Right cardiac atrium (tissue), 5 donors: ENCODE measurements at places on chromosomes 7 and 10. TPM values are rescaled to one million over a fixed set of nuclear protein-coding genes. Genes with fewer than 3 reads are reported as not detected.

DNA sequence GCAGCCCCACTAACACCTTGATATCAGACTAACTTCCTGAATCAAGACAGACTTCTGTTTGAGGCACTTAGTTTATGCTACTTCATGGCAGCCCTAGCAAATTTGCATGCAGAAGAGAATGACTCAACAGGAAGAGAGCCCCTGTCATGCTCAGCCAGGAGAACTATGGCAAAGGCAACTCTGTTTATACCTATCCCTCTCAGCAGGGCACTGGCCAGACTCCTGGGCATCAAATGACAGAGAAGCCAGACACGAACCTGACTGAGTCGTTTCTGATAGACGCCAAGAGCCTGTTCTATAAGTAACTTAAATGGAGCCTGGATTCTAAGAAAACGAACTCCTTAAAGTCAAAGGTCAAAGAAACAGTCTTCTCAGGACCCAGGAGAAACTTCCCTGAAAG is 50.9 kb upstream of the UNC5B start:
- DNase-seq = no peak

DNA sequence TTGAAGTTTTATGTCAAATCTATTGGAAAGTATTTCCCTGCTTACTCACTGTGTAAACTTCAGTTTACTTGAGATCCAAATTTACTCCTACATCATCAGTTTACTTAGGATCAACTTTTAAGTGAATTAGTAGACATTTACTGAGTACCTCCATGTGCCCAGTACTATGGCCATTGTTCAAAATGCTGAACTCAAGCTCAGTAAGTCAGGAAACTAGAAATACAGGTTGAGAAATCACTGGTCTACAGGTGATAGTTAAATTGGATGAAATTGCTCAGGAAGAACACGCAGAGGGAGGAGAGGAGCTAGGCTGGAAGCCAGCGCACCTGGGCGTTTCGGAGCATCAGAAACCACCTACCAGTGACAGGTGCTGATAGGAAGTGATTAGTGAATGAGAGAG is 25.5 kb upstream of the EBLN1 start:
- DNase-seq = no peak

DNA sequence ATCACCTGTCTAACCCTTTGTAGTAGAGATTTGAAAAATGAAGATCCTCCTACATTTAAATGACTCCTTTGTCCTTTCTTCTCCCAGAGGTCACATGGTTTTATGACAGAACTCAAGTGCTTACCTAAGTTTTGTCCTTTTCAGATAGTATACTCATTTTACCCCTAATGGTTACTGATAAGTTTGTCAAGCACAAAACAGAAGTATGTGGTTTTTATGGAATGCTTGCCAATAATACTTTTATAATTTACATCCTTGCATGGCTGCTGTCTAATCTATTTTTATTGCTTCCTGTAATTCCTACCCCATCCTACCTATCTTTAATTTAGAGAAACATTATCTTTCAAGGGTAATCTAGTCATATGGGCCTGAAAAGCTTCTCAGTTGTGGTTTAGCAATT is 37.5 kb downstream of the HELLS start:
- no peak for DNase-seq

- DNase-seq = no peak
Measured at GRCh38 chr10:97590082-97590747, 694 bp downstream of the C10orf62 start.

DNA sequence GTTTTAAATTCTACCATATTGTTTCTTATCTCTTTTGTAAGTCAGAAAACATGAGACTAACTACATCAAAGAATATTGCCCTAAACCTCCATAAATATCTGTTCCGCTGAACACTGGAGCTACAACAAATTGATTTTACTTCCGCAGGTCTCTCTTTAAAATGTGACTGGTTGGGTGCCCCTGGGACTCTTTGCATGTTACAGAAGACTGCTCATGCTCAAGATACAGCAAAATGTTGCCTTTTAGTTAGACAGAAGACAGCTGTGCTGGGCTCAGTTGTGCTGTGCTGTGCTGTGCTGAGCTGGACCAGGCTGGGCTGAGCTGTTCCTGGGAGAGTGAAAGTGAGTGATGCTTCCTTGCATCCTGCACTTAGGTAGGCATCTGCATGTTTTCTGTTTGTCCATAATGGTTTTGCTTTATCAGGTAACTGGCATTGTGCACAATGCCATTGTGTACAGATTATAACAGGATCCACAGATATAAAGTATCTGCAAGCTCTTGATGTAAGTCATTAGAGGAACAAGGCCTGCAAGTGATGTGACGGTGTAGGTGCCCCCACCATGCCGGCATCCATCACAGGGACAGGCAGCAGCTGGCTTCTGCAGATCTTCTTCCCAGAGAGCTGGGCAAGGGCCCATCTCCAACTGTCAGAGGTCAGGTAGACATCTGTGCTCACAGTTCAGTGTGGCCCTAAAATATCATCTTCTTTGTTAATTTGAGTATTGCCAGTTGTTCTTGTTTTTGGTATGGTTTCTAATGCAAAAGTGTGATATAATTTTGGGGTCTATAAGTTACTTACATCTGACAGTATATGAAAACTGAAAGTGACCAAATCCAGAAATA is 972.5 kb upstream of the CELF2 start:
- no peak for DNase-seq

DNA sequence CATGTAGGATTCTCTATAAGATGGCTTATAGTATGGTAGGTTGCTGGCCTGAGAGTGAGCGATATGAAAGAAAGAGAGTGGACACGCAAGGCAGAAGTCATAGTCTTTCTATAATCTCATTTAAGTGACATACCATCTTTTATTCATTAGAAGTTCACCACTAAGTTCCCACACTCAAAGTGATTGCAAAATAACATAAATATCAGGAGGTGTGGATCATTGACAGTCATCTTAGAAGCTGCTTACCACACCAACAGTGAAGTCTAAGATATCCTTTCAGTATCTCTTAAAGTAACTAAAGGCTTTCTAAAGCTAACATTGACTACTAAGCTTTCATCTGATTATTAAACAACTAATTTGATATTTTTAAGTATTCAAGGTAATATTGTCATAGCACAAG is 36.9 kb upstream of the GNAI1 start:
- DNase-seq = no peak

DNA sequence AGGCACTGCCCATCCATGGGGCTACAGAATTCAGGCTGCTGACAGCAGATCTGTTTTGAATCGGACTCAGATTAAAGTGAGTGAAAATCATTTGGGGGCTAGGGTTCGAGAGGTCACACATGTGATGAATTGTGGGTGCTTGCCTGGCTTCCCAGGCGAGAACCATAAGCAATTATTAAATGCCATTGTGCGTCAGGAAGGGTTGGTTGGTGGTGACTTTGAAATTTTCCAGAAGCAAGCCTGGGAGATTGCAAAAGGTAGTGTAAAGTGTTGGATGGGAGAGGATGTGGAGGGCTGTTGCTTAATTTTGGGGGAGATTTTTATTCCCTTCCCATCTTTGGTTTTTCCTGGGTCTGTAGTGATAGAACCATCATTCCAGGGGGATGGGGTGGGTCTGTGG is 34.6 kb downstream of the LRMDA start:
- DNase-seq = no peak

- DNase-seq = no peak
Measured at GRCh38 chr10:73168465-73168803, 515 bp downstream of the FAM149B1 start.

The BEND7 gene
- 7.1 TPM for polyA plus RNA-seq

The NPSR1 gene
- polyA plus RNA-seq = not detected

The HTR5A gene
- not detected for polyA plus RNA-seq

The GNGT1 gene
- polyA plus RNA-seq = not detected

The METTL2B gene
- 11.7 TPM for polyA plus RNA-seq
